ENCODE measurements at places on chromosomes 4 and X. TPM values are rescaled to one million over a fixed set of nuclear protein-coding genes. Genes with fewer than 3 reads are reported as not detected.
A peak's percentile ranks its signal among the peaks of the same experiment; 100 is the strongest.

DNA sequence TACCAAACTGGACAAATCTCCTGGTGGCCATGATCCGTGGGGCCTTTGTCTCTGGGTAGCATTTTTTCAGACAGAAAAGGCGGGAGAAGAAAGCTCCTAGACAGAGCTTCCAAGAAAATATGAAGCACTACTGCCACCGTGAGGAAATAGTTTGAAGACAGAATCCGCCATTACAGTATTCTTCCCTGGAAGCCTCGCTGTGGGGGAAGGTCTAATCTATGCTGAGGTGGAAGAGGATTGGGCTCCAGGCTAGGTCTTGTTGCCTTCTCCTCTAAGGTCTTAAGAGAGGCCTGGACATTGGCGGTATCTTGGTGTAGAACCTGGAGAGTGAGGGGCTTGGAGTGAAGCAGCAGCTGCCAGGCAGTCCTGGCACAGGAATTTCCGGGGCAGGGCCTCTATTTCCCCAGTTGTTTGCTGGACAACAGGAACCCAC is 218.9 kb downstream of the OR13H1 start:
- no peak overlapping the region for H3K4me3 ChIP-seq
- no peaks in the 10 kb centered on the region for H3K27me3 ChIP-seq
- no peaks in the 10 kb centered on the region for H3K4me1 ChIP-seq
- DNase-seq, result no peak
- H3K27ac ChIP-seq, result peak overlapping the region; percentile 30
- no peaks in the 10 kb centered on the region for H3K36me3 ChIP-seq

GRCh38 chr4:138225477-138225876 is 16.7 kb downstream of the SLC7A11 start:
- H3K4me1 ChIP-seq, result no peaks in the 10 kb centered on the region
- H3K36me3 ChIP-seq, result no peaks in the 10 kb centered on the region
- H3K27ac ChIP-seq, result no peak overlapping the region

- H3K27ac ChIP-seq, result no peak overlapping the region
- no peak overlapping the region for H3K4me3 ChIP-seq
- no peaks in the 10 kb centered on the region for H3K36me3 ChIP-seq
- H3K4me1 ChIP-seq, result no peaks in the 10 kb centered on the region
Observed at GRCh38 chrX:85223359-85223758, 20.2 kb downstream of the SATL1 start.

DNA sequence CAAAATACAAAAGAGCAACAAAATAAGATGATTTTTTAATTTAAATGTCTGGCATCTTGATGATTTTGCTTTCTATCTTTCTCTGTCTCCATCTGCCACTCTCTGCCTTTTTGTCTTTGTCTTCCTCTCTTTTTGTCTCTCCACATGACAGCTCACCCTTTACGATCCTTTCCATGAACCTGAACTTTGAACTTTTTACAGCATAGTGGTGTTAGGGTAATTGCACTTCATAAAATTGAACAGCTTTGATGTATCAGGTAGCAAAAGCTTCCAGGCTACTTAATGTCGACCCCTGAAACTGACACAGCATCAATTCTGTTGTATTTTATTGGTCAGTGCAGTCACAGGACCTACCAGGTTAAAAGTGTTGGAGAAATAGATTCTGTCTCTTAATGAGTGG is 1517.0 kb downstream of the ADGRL3 start:
- no peaks in the 10 kb centered on the region for H3K36me3 ChIP-seq
- no peak overlapping the region for H3K27ac ChIP-seq
- no peaks in the 10 kb centered on the region for H3K27me3 ChIP-seq
- no peaks in the 10 kb centered on the region for H3K4me1 ChIP-seq

- H3K4me3 ChIP-seq, result no peak overlapping the region
- no peaks in the 10 kb centered on the region for H3K4me1 ChIP-seq
- no peaks in the 10 kb centered on the region for H3K27me3 ChIP-seq
- DNase-seq, result no peak
Observed at GRCh38 chrX:112738347-112739033, 58.8 kb upstream of the LHFPL1 start.

DNA sequence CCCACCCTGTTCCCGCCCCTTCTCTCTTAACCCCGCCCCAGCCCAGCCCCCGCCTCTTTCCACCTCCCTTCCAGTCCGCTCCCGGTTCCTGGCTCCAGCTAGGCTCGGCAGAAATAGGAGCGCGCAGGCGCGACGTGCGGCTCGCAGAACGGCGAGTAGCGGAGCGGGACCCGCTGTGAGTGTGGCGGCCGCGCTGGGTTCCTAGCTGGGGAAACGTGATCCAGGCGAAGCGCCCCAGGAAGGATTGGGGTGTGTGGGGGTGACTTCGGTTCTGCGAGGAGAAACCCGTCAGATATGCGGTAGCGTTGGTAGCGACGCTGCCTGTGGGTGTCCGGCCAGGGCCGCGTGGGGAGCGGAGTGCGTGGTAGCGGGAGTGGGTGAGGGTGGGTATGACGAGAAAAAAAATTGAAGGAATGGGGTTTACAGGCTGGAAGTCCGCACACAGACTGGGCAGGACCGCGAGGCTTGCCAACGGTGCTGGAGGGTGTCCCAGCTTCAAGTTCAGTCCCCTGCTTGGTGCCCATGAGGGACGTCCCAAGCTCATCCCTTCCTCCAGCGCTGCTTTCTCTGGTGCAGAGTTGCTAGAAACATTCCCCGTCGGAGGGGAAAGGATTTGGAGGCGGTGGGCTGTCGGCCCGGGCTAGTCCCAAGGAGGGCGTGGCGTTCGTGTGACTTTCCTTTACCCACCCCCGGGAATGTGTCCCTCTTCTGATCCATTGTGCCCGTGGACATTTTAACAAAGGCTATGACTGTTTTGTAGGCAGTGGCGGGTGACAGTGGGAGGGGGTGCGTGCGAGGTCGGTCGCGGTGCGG is at the start of gene PRRG1:
Gene PRRG1, plus strand, starts transcription at position 144 of the 813 bp plus-strand sequence. CDS start 56,886 bp downstream, outside the sequence.
- no peaks in the 10 kb centered on the region for H3K36me3 ChIP-seq
- DNase-seq, result peak; percentile 62
- peak within 1 kb of the TSS; percentile 66 for H3K4me3 ChIP-seq
- H3K4me1 ChIP-seq, result no peaks in the 10 kb centered on the region

Gene NEUROG2
- 0.33 TPM for total RNA-seq

Data from breast epithelium (tissue), 4 donors.